Renal cortex interstitium (tissue), 15 donors: ENCODE measurements at places on chromosomes 2 and 18. TPM values are rescaled to one million over a fixed set of nuclear protein-coding genes. Genes with fewer than 3 reads are reported as not detected.

GRCh38 chr2:118671701-118672454 lies 175.6 kb downstream of the EN1 start:
- DNase-seq, result no peak

DNA sequence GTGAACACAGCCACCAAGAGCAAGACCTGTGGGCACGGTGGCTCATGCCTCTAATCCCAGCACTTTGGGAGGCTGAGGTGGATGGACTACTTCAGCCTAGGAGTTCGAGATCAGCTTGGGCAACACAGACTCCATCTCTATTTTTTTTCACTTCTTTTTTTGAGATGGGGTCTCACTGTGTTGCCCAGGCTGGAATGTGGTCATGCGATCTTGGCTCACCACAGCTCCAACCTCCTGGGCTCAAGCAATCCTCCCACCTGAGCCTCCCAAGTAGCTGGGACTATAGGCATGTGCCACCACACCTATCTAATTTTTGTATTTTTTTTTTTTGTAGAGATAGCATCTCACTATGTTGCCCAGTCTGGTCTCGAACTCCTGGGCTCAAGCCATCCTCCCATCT lies 54.4 kb upstream of the SPRED2 start:
- no peak for DNase-seq

GRCh38 chr2:120637847-120638246 lies 97.8 kb upstream of the GLI2 start:
- DNase-seq, result no peak

- DNase-seq, result peak; percentile 76
These were observed 291.2 kb upstream of the DDX18 start for GRCh38 chr2:117523267-117523666.

Gene LMAN2L
- polyA plus RNA-seq, result 50.6 TPM

Gene COLEC11
- polyA plus RNA-seq, result 3.0 TPM

Gene TMEM17
- 8.4 TPM for polyA plus RNA-seq

Gene ABCA12
- 0.26 TPM for polyA plus RNA-seq

Gene CXCR2
- 0.11 TPM for polyA plus RNA-seq

Gene CDK15
- polyA plus RNA-seq, result 1.7 TPM

Gene UGT1A4
- not detected for polyA plus RNA-seq
